Mammary epithelial cell (primary cell): ENCODE measurements at places on chromosomes 6 and 20.

- no peak for DNase-seq
Measured at GRCh38 chr6:141824350-141824749, 308.4 kb upstream of the GJE1 start.

DNA sequence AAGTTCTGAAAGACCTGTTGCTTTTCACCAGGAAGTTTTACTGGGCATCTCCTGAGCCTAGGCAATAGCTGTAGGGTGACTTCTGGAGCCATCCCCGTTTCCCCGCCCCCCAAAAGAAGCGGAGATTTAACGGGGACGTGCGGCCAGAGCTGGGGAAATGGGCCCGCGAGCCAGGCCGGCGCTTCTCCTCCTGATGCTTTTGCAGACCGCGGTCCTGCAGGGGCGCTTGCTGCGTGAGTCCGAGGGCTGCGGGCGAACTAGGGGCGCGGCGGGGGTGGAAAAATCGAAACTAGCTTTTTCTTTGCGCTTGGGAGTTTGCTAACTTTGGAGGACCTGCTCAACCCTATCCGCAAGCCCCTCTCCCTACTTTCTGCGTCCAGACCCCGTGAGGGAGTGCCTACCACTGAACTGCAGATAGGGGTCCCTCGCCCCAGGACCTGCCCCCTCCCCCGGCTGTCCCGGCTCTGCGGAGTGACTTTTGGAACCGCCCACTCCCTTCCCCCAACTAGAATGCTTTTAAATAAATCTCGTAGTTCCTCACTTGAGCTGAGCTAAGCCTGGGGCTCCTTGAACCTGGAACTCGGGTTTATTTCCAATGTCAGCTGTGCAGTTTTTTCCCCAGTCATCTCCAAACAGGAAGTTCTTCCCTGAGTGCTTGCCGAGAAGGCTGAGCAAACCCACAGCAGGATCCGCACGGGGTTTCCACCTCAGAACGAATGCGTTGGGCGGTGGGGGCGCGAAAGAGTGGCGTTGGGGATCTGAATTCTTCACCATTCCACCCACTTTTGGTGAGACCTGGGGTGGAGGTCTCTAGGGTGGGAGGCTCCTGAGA is at the start of gene HFE:
Gene HFE, plus strand, starts transcription at position 146 of the 832 bp plus-strand sequence. Its CDS starts 12 bp downstream, at position 158.
- peak; percentile 51 for DNase-seq

- no peak for DNase-seq
Measured at GRCh38 chr6:157991067-157991432, 9.4 kb downstream of the SYNJ2 start.

GRCh38 chr20:13022401-13023155 is 13.8 kb downstream of the SPTLC3 start:
- peak; percentile 52 for DNase-seq

DNA sequence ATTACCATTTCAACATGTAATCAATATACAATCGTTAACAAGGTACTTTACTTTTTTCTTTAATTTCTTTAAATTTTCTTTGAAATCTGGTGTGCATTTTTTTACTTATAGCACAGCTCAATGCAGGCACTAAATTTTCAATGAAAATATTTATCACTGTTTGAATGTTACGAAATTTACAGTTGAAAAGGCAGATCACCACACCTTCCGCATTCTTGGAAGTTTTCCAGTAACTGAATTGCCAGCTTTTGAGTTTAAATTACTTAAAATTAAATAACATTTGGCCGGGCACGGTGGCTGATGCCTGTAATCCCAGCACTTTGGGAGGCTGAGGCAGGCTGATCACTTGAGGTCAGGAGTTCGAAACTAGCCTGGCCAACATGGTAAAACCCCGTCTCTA is 309.9 kb downstream of the BMP7 start:
- no peak for DNase-seq

DNA sequence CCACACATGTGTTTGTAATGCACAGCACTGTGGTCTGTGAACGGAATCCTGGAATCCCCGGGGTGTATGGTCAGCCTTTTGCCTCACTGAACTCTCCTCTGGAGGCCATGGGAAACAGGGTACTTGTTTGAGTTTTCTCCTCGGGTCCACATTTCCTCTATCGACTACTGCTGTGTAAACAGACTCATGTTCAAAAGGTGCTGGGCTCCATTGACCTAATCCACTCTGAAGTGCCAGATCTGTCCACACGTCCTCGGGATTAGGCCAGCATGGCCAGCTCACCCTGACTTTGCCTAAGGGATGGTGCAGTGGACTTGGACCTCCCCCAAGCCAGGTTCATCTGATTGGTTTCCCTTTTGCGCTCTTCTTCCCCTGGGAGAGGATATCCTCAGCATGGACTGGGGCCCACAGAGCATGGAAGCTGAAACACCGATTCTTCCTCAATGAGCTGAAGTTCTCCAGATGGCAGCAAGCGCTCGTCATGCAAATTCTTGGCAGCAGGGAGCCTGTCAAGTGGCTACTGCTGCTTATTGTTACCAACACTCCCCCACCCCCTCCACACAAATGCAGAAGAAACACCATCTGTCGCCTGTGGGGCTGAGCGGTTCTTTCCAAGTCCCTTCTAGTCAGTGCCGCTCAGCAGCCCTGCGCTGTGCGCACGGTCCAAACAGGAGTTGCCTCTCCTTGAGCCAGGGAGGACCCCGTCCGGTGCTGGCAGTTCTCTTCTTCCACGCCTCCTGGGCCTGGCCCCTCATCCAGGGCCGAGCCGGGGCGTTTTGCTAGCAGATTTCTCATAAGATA is 292.6 kb upstream of the MARCKS start:
- no peak for DNase-seq

- peak; percentile 67 for DNase-seq
Measured at GRCh38 chr6:149628875-149629510, 19.5 kb downstream of the KATNA1 start.

DNA sequence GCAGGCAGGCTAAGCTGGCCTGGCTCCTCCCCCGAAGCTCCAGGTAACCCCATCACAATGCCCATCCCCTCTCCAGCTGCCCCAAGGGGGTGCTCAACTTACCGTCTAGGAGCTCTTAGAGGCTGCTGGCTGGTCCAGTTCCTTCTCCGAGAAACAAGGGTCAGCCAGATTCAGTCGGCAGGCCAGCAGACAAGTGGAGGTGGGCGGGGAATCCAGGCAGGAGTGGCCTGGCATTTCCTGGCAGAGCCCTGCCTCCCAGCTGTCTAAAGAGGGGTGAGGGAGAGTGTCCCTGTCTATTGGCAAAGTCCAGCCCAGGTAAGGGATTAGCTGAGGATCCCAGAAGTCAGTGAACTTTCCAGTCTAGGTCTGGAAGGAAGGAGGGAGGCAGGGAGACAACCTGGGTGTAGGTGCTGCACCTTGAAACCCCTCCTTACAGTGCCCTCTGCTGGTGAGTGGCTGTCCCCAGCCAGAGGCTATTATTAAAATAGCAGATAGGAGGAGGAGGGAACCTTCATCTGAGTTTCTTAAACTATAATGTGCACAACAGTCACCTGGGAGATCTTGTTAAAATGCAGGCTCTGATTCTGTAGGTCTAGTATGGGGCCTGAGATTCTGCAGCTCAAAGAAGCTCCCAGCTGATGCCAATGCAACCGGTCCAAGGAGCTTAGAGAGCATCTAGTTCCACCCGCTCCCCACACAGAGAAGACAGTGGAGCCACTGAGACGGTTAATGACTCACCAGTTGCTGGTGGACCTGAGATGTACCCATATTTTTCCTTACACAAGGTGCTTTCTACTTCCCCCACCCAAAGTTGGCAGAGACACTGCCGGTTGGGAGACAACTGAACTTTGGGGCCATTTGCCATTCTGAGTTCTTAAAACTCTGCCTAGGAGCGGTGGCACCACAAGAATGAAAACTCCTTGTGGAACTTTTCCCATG is at the start of gene UNC5CL:
Gene UNC5CL, minus strand, starts transcription at position 162 of the 939 bp plus-strand sequence. CDS start 4,147 bp downstream, outside the sequence.
- peak; percentile 57 for DNase-seq

- DNase-seq = no peak
Measured at GRCh38 chr6:4308364-4308763, 173.0 kb upstream of the ECI2 start.

DNA sequence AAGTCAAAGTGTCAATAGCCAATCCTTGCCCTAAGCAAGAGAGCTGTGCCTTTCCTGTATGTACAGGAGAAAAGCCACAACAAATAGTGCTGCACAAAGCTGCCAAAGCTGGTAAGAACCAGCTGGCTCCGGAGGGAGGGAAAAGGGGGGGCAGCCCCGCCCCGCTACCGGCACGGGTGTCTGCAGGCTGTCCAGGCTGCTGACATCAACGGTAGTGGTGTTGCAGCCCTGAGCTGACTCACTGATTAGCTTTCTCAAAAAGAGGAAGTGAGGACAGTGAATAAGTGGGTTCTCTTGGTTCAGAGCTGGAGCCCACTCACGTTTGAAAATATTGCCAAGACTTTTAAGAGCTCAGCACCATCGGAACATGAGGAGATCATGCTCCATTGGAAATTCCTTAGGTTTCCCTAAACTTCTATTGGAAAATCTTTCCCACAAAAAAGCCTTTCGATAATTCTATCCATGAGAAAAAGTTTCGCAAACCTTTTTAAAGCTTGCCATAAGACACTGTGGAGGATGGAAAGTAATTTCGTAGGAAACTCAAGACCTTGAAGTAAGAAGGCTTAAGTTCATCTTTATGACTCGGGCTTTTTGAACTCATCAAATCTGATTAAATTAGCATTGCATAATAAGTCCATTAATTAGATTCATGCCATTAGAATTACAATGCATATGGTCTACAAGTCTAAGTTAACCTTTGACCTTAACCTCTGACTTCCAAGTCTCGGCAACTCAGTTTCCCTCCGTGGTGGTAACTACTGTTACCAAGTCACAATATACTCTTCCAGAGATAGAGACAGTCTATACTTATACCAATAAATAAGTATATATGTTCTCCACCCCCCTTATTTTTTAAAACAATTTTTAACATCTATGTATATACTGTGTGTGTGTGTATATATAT is 67.0 kb downstream of the TNFRSF21 start:
- DNase-seq = peak; percentile 93

DNA sequence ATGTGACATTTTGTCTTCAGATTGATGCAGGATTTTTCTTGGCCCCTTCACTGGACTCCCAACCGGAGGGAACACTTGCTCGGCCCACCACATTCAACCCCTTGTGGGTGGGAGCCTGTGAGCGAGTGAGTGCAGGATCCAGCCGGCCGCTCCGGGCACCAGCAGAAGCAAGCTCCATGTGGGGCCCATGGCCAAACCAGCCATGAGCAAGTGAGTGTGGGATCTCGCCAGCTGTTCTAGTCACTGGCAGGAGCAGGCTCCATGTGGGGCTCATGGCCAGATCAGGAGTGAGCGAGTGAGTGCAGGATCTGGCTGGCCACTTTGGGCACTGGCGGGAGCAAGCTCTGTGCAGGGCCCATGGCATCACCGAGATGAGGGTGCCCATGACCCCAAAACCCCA is 42.6 kb downstream of the OSTM1 start:
- DNase-seq = no peak

DNA sequence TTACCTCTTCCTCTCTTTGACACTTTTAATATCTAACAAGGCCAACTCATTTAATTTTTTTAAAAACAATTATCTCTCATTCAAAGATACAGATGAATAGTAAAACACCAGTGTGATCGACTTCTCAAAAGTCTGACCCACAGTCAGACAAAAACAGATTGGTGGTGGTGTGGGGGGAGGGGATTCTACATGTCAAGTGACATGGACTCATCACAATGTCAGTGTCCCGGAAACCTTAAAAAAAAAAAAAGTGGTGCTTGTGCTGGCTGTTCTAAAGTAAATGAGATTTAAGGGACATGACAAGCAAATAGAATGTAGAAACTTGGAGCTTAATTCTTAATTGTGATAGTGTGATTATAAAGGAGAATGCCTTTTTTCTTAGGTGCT is 16.3 kb upstream of the RFPL4B start:
- DNase-seq = no peak

GRCh38 chr6:31041372-31041974 is 31.2 kb downstream of the MUC22 start:
- no peak for DNase-seq

DNA sequence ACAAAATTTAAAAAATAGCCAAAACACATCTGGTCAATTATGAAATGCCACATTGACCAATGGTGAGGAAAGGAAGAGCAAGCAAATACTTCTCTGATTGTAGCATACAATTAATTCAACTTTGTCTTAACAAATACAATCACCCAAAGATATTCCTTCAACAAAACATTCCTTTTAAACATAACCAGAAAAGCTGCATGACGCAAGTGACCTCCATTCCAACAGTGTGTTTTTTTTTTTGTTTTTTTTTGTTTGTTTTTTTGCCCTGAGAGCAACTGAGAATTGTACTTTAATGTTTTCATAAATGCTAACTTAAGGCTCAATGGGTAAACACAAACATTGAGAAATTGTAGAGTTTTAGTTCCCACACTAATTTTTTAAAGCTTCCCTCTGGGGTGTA is 184.4 kb downstream of the PTPRK start:
- no peak for DNase-seq

DNA sequence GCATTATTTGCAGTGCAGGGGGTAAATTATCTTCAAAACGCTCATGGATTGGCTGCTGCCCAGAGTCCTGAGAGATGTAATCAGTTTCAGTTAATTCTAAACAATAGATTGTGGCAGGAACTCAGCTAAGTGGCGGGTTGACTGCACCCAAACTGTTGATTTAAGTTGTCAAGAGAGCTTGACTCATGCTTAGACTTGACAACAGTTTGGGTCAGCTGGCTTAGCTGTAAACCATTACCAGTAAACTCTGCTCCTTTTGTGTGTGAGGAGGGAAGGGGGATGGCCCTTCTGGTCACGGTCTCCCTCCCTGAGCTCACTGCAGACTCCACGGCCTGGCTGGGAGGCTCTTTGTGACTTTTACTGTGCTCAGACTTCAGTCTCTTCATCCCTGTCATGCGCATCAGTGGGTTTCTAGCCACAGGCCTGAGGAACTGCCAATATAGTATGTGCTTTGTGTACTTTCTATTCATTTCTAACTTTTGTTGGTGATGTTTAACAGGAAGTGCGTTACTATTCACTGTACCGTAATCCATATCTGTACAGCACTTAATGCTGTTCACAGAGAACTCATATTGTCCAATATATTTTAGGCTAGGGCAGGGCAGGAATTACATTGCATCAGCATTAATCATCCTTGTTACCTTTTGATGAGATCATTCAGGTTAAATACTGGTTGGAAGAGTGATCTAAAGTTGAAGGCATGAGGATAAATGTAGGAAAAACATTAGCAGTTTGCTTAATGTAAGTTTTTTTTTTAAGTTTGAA is 488.3 kb downstream of the CDKAL1 start:
- DNase-seq = peak; percentile 96

GRCh38 chr20:43766917-43767316 is 40.1 kb upstream of the GTSF1L start:
- DNase-seq = no peak

DNA sequence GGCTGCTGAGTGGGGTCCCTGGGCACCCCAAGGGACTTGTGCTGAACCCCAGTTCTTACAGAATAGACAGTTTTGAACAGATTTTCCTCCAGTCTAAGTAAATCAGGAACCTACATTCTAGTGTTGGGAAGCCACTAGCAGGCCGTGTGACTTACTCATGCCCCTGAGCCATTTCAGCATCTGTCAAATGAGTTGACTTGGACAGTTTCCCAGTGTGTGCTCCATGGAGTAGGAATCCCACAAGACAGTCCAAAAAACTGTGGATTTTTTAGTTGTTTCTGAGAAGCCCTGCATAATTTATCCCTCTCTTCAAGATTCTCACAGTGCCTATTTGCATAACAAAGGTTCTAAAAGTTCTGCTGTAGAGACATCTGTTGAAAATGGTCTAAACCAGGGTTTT is 2.1 kb downstream of the GABRR2 start:
- DNase-seq = peak; percentile 36

- DNase-seq = no peak
Measured at GRCh38 chr6:109861946-109862345, 116.2 kb upstream of the GPR6 start.

GRCh38 chr6:11428895-11429294 is 108.7 kb upstream of the TMEM170B start:
- DNase-seq = no peak
